Karpas-422 (cell line): ENCODE measurements at places on chromosomes 16 and 17. TPM values are rescaled to one million over a fixed set of nuclear protein-coding genes. Genes with fewer than 3 reads are reported as not detected.

DNA sequence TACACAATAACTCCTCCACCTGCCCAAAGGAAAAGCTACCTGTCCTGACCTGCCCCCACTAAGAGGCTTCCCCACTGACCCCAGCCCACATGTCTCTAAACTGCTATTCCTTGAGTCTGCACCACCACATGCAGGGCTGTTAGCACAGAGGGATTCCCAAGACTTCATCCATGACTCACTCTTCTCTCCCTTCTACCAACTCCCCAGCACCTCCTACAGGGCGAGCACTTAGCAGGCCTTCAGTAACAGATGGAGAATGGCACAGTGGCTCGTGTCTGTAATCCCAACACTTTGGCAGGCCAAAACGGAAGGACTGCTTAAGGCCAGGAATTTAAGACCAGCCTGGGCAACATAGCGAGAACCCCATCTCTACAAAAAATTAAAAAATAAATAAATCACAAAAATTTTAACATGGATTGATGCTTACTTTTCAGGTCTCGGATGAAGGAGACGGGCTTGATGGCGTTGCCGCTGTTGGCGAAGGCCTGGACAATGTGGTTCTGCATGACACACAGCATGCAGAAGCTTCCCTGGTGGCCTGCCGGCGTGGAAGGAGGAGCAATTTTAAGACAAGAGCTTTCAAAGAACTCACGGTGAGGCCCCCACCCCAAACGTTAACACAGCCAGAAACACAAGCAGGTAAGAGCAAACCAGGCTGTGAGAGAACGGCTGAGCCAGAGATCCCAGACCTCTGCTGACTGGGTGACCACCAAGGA, 12.0 kb downstream of the USP36 start:
- no peak for DNase-seq
- H3K27me3 ChIP-seq, result no peaks in the 10 kb centered on the region
- H3K27ac ChIP-seq, result no peak overlapping the region
- H3K4me1 ChIP-seq, result no peaks in the 10 kb centered on the region
- no peak overlapping the region for H3K4me3 ChIP-seq
- peaks cover 74% of the 10 kb centered on the region for H3K36me3 ChIP-seq

GRCh38 chr17:79018370-79018695, 5.6 kb upstream of the C1QTNF1 start:
- H3K36me3 ChIP-seq, result no peaks in the 10 kb centered on the region
- no peaks in the 10 kb centered on the region; the same call in 1 of the 2 replicates for H3K27me3 ChIP-seq
- no peak overlapping the region for H3K27ac ChIP-seq
- no peak overlapping the region for H3K4me3 ChIP-seq
- H3K4me1 ChIP-seq, result no peaks in the 10 kb centered on the region

DNA sequence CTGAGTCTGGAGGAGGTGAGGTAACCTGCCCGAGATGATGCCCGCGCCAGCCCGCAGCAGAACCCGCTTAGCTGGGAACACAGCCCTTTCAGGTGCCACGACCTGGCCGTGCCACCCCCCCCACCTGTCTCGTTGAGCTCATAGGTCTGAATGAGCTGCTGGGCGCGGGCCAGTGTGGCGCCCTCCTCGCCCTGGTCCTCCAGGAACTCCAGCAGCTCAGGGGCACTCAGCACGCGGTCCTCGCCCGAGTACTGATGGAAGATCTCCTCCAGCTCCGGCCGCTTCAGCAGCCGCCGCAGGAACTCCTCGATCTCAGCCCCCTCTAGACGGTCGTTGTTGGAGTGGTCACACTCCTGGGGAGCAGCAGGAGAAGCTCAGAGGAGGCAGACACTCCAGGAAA, 13.6 kb downstream of the PLCD3 start:
- no peaks in the 10 kb centered on the region for H3K27me3 ChIP-seq
- DNase-seq, result no peak
- H3K4me1 ChIP-seq, result no peaks in the 10 kb centered on the region
- no peak overlapping the region for H3K27ac ChIP-seq

DNA sequence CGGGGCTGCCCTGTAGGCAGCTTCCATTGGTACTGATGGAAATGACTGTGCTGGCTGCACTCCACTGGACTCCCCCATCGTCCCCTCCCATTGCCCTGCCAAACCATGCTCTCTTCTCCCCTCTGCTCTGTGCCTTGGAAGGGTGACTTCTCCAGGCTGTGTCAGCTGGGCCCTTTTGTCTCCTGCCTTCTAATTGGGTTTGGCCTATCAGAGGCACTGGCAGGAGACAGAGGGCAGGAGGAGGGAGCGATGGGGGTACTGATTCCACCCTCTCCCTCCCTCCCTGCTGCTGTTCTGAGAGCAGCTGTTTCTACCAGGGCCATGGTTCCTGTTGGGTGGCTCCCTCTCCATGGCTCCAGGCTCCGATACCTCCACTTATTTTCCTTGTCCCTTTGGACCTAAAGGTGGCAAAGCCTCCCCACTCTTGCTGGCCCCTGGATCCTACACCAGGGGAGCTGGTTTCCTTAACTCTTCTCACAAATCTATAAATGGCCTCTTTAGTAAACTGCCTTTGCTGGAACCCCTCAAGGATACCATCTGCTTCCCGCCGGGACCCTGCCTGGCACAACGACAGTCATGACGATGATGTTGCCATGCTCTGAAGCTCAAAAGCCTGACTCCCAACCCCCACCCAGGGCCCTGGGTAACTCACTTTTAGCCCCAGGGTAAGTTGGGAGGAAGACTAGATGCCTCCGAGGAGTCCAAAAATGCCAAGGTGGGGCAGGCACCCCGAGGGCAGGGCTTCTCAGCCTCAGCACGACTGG, 123.8 kb upstream of the RPL38 start:
- no peak overlapping the region for H3K4me3 ChIP-seq
- peaks cover 4% of the 10 kb centered on the region; the same call in 1 of the 2 replicates for H3K27me3 ChIP-seq
- H3K36me3 ChIP-seq, result no peaks in the 10 kb centered on the region

DNA sequence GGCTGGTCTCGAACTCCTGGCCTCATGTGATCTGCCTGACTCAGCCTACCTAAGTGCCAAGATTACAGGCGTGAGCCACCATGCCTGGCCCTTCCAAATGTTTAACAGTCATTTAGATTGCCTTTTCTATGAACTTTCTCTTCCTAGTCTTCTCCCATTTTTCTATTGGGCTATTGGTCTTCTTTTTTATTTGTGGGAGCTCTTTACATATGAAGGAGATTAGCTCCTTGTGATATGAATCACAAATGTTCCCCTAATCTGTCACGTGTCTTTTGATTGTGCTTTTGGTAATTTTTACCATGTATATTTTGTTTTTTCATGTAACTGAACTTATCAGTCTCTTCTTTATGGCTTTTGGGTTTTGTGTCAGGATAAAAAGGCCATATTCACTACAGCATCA, 11.9 kb downstream of the ADCY7 start:
- H3K27me3 ChIP-seq, result no peaks in the 10 kb centered on the region
- peaks cover 9% of the 10 kb centered on the region; the same call in 1 of the 2 replicates for H3K36me3 ChIP-seq
- H3K27ac ChIP-seq, result no peak overlapping the region
- H3K4me1 ChIP-seq, result peaks cover 71% of the 10 kb centered on the region

- H3K27ac ChIP-seq, result no peak overlapping the region
- H3K36me3 ChIP-seq, result no peaks in the 10 kb centered on the region
- DNase-seq, result no peak
- no peaks in the 10 kb centered on the region for H3K27me3 ChIP-seq
These were observed 56.6 kb downstream of the RGS9 start for GRCh38 chr17:65193716-65194293.

- H3K4me3 ChIP-seq, result no peak overlapping the region
- peaks cover 4% of the 10 kb centered on the region; the same call in 1 of the 2 replicates for H3K36me3 ChIP-seq
- no peak overlapping the region for H3K27ac ChIP-seq
- DNase-seq, result no peak
- H3K4me1 ChIP-seq, result peaks cover 3% of the 10 kb centered on the region
These were observed 7.4 kb downstream of the BANP start for GRCh38 chr16:87958632-87959031.

- H3K27me3 ChIP-seq, result no peaks in the 10 kb centered on the region
- no peak for DNase-seq
- no peak overlapping the region for H3K4me3 ChIP-seq
- no peaks in the 10 kb centered on the region for H3K4me1 ChIP-seq
These were observed 23.5 kb downstream of the TBX4 start for GRCh38 chr17:61475726-61476125.

DNA sequence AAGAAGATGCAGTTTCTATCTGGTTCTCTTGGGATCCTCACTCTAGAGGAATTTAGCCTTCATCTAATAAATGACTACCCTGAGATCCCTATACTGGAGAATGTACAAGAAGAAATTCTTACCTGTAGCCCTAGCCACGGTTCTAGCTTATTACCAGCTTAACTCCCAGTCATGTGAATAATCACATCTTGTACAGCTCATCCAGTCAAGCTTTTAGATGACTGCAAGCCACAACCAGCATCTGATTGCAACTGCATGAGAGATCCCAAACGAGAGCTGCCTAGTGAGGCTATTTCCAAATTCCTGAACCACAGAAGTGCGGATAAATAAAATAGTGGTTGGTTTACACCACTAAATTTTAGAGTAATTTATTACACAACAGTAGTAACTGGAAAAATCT, 196.0 kb upstream of the CPHXL start:
- H3K4me3 ChIP-seq, result no peak overlapping the region
- DNase-seq, result no peak
- H3K27ac ChIP-seq, result no peak overlapping the region
- H3K4me1 ChIP-seq, result no peaks in the 10 kb centered on the region
- H3K36me3 ChIP-seq, result no peaks in the 10 kb centered on the region

GRCh38 chr16:19478505-19478904, 43.4 kb downstream of the GDE1 start:
- no peaks in the 10 kb centered on the region for H3K4me1 ChIP-seq
- no peaks in the 10 kb centered on the region for H3K36me3 ChIP-seq
- no peak overlapping the region for H3K27ac ChIP-seq
- no peak for DNase-seq
- H3K4me3 ChIP-seq, result no peak overlapping the region
- H3K27me3 ChIP-seq, result no peaks in the 10 kb centered on the region

- no peak overlapping the region for H3K4me3 ChIP-seq
- H3K4me1 ChIP-seq, result no peaks in the 10 kb centered on the region
- H3K27me3 ChIP-seq, result no peaks in the 10 kb centered on the region
- no peak for DNase-seq
These were observed 77.9 kb upstream of the SDK2 start for GRCh38 chr17:73722165-73722564.

DNA sequence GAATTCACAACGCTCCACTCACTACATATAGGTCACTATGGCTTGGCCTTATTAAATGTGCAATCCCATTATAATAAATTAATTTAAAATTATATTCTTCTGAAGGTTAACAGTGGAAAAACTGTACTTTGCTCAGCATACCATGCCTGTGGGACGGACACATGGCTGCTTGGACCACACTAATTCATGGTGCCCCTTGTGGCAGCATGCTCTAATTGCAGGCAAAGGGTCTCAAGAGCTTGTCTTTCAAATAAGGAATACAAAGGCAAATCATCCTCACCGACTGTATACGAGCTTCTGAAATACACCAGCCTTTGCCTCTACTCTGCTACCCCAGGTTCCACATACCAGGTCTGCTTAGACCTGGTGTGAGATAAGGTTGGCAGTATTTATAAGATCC, 11.7 kb downstream of the SMPD3 start:
- peak; percentile 73 for DNase-seq
- no peak overlapping the region for H3K4me3 ChIP-seq
- peaks cover 9% of the 10 kb centered on the region; the same call in 1 of the 2 replicates for H3K27me3 ChIP-seq
- peaks cover 6% of the 10 kb centered on the region; the same call in 1 of the 2 replicates for H3K36me3 ChIP-seq
- no peak overlapping the region for H3K27ac ChIP-seq

DNA sequence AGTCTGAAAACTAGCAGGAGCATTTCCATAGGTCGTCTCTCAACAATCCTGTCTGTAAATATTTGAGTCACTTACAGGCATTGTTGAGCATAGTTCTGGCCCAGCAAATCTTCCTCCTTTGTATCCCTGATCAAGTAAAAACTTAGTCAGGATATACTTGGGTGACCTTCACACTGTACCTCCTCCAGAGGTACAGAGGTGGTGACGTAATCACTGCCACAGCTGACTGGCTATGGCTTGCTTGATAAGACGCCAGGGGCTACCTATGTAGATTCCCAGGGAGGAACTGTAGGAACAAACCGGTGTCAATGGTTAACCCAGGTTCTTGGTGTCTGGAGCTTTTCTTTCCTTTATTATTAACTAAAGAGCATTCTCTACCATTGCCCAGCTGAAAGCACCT, at the start of gene KCNJ16:
KCNJ16 (plus strand) TSS at position 270 of the 400 bp plus-strand sequence. CDS start 56,863 bp downstream, outside the sequence.
- H3K4me3 ChIP-seq, result no peak within 1 kb of the TSS
- no peaks in the 10 kb centered on the region for H3K36me3 ChIP-seq
- H3K27me3 ChIP-seq, result no peaks in the 10 kb centered on the region; the same call in 1 of the 2 replicates
- H3K4me1 ChIP-seq, result peaks cover 4% of the 10 kb centered on the region; the same call in 1 of the 2 replicates

DNA sequence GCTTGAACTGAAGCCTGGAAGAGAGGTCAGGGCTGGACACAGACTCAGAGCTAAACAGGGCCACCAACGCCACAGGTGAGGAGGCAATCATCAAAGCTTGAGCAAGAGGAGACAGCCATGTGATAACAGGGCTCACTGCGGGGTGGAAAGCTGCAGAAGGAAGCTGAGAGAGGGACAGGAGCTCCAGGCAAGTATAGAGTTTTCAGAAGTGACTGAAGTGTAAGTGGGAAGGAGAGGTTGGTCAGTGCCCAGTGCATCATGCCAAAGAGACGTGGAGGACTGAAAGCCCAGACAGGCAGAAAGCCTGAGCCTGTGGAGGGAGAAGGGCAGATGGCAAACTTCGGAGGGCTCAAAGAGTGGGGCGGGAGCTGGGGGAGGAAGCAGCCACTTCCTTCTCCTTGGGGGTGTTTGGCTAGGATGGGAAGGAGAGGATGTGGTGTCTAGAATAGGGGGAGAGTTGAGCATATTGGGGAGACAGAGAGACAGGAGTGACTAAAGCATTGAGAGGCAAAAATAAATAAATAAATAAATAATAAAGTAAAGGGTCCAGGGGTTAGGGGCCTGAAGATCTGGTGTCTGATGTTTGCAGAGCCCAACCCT, 2.6 kb downstream of the KIFC3 start:
- no peaks in the 10 kb centered on the region for H3K27me3 ChIP-seq
- H3K36me3 ChIP-seq, result no peaks in the 10 kb centered on the region
- no peaks in the 10 kb centered on the region for H3K4me1 ChIP-seq
- DNase-seq, result no peak
- no peak overlapping the region for H3K4me3 ChIP-seq

SPECC1 gene
- 0.04 TPM in 1 of 2 replicates, not detected in the other for total RNA-seq

OR3A3 gene
- not detected in 2 replicates for total RNA-seq

ATP2A3 gene
- 101 and 204 TPM in 2 replicates for total RNA-seq

OTOP3 gene
- total RNA-seq, result not detected in 2 replicates

PRR35 gene
- total RNA-seq, result not detected in 2 replicates

ABCA10 gene
- 0.87 and 2.2 TPM in 2 replicates for total RNA-seq
